SK-N-DZ (cell line): ENCODE measurements at places on chromosomes 1 and 21.

DNA sequence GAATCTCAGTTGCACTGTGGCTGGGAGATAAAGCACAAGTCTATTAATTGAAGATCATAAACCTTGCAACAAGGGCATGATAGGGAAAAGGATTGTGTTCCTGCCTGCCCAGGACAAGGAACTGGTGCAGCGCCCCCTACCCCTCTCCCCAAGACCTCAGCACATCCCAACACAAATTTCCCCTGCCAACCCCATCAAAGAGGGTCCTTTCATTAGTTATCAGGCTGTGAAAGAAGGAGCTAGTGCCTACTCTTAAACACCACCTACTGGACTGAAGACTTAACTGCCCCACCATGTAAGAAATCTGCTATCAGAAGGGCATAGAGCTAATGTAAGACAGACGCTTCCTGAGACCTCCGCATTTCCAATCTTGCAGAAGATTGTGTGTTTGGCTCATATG lies 372.6 kb downstream of the AGBL4 start:
- DNase-seq: no peak

DNA sequence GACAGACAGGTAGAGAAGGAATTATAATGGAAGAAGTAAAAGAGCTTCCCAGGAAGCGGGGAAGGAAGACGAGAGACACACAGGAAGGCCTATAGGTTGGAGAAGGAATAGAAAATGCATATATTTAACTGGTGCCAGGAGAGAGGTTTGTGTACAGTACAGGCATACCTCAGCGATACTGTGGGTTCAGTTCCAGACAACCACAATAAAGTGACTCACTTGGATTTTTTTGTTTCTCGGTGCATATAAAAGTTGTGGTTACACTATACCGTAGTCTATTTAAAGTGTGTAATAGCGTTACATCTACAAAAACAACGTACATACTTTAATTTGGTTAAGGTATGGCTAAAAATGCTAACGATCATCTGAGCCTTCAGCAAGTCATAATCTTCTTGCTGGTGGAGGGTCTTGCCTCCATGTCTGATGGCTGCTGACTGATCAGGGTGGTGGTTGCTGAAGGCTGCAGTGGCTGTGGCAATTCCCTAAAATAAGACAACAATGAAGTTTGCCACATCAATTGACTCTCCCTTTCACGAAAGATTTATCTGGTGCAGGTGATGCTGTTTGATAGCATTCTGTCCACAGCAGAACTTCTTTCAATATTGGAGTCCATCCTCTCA lies 16.0 kb downstream of the YARS1 start:
- no peak for DNase-seq

GRCh38 chr21:33419538-33420123 lies 16.4 kb downstream of the IFNGR2 start:
- DNase-seq: no peak

DNA sequence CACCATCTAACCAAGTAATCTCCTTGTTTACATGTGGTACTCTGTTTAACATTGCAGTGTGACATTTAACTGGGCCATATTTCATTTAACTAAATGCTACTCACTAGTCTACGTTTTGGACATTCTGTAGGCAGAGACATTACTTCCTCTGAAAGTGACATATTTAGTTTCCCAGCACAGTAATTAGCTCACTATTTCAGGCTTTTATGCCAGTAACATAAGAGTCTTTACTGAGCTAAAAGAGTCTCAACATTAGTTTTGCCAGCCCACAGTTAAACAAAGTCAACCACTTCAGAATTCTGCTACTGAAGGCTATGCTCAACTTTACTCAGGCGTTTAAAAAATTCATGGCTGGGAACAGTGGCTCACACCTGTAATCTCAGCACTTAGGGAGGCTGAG lies 2.6 kb upstream of the TNFRSF9 start:
- no peak for DNase-seq

- no peak for DNase-seq
These were observed 134.4 kb upstream of the SMYD2 start for GRCh38 chr1:214146523-214146922.

DNA sequence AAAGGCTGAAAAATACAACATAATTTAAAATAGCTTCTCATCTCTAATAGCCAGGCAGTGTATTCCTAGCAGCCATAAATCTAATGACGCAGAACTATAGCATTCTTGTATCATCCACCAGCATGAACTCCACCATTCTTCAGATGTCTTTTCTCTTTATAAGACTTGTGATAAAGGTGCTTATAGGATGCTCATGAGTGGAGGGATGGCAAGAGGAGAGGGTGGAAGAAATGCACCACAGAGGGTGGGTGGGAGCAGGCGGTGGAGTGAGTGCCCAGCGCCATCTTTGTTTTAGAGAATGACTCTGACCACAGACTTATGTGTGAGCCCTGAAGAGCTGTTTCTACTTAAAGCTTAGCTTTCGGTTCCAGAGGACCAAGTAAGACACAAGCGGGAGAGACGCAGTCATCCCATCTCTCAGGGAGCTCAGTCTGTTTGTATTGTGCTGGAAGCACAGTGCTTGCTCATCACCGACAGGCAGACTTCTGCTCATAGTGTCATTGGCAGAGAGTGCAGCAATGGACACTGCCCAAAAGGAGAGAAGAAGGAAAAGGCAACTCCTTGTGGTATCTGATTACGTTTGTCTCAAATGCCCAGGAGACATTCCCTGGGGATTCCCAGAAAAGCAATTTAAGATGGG lies 65.6 kb downstream of the KCNJ15 start:
- no peak for DNase-seq

GRCh38 chr1:11566042-11566850 lies 87.3 kb downstream of the DISP3 start:
- no peak for DNase-seq
